Mammary epithelial cell (primary cell): ENCODE measurements at places on chromosomes 16 and 17. TPM values are rescaled to one million over a fixed set of nuclear protein-coding genes. Genes with fewer than 3 reads are reported as not detected.

GRCh38 chr17:78434455-78435329 lies 56.2 kb downstream of the PGS1 start:
- no peak for DNase-seq

- DNase-seq = no peak
Observed at GRCh38 chr16:22116095-22116700, 23.9 kb downstream of the VWA3A start.

- DNase-seq = no peak
Observed at GRCh38 chr17:73465953-73466230, 154.1 kb upstream of the CDC42EP4 start.

GRCh38 chr17:38442548-38442947 lies 14.3 kb downstream of the ARHGAP23 start:
- DNase-seq = no peak

- DNase-seq = peak; percentile 24
Observed at GRCh38 chr16:86072328-86073102, 173.6 kb downstream of the IRF8 start.

DNA sequence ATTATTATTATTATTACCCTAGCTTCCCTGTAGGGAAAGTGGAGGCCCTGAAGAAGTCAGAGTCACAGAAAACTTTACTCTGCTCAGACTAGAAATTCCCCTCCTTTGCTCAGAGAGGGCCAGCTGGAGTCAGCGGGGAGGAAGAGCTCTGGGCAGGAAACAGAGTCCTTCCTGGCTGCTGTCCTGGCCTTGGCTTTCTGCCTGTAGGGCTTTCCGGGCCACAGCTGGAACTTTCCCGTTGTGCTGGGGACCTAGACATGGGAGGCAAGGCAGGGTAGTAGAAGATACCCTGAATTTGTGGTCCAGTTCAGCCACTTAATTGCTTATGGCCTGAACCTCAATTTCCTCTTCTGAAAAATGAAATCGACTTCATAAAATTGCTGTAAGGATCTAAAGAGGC lies 14.0 kb upstream of the CCL2 start:
- DNase-seq = no peak

GRCh38 chr16:83552228-83552627 lies 255.6 kb upstream of the HSBP1 start:
- DNase-seq = peak; percentile 42

- DNase-seq = no peak
Observed at GRCh38 chr17:63647936-63648335, 25.7 kb downstream of the MAP3K3 start.

- no peak for DNase-seq
Observed at GRCh38 chr16:72833482-72833881, 214.4 kb downstream of the ZFHX3 start.

GRCh38 chr17:56891751-56892150 lies 22.1 kb downstream of the TRIM25 start:
- DNase-seq = no peak

DNA sequence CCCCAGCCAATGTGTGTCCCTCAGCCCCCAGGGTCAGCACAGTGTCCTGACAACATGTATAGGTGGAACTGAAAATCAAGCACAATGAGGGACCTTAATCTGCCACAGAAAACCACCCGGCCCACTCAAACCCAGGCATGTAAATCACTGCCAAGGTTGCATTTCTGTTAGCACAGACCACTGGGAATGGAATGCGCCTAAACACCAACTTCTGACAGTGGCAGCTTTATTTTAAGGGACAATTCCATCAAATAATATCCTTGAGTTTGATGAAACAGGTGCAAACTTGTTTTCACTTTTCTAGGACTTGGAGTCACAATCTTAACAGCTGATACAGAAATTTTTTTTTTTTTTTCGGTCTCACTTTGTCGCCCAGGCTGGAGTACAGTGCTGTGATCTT lies 37.3 kb upstream of the MRPS23 start:
- no peak for DNase-seq

DNA sequence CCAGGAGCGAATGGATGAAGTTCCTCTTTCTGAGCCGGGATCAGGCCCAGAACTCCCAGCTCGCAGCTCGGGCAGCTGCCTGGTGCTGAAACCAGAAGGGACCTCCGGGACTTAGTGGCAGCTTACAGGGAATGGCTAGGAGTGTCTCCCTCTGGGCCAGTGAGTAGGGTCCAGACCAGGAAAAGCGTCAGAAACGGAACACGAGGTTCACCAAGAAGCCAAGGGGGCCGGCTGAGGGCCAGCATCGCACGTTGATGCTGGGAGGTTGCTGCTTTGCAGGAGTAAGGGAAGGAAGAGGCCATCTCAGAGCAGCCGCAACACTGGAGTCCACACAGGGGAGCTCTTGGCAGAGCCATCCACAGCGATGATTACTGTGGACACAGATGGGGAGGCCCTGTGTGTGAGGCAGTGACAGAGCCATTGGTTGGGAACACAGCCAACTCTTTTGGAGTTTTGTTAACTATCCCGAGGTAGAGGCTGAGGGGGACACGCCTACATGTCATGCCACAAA lies 74.0 kb upstream of the CREBBP start:
- DNase-seq = no peak

DNA sequence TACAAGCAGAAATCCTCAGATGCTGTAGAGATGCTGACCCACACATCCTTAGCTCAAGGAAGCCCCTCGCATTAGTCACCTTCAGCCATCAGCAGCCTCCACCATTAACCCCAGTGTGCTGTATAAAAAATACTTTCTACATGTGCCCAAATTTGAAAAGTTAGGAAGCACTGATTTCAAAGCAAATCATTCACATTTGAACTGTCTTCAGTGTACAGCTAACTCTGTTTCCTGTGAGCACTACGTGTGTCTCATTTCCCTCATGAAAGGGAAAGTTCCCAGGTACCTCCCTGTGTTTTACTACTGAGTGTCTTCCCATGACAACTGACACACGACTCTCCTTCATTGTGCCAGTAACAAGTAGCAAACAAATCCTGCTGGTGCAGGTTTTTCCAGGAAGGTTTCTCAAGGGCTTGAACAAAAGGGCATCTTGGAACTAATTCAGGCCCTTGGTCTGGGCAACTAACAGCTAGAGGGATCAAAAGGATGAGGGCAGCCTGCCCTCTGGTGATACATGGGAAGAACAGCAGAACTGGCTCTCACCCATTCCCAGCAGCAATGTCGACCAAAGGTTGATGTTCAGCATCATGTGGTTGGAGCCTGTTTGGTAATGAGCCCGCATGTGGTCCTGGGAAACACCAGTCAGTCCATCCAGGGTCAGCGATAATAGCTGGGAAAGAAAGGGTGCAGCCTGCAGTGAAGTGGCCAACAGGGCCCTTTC lies 4.0 kb downstream of the SLC35B1 start:
- DNase-seq = peak; percentile 45

GRCh38 chr17:66978514-66979061 lies 14.1 kb downstream of the CACNG4 start:
- no peak for DNase-seq

DNA sequence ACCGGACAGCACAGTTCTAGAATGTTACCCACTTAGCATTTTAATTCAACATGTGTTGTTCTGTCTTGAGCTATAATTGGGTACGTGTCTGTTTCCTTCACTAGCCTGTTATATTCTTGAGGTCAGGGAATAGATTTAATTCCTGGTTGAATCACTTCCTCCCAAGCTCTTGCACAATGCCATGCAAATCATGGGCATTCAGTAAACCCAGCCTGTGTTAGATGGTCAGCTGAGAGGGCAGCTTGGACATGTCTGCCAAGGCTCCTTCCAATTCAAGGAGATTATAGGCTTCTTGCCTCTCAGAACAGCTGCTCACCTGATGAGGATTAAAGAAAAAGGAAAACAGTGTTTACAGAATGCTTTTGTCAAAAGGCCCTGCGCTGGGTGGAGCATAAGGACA lies 12.6 kb downstream of the C1QTNF1 start:
- peak; percentile 91 for DNase-seq

- DNase-seq = no peak
Observed at GRCh38 chr16:88705076-88705684, 1.0 kb downstream of the RNF166 start.

GRCh38 chr17:79627766-79628690 lies 17.2 kb upstream of the RBFOX3 start:
- DNase-seq = no peak

The FOXC2 gene
- total RNA-seq = 6.4 and 13.3 TPM in 2 replicates

The NPTX1 gene
- 0.17 TPM for total RNA-seq

The COX10 gene
- total RNA-seq = 18.4 and 19.7 TPM in 2 replicates

The PLCG2 gene
- total RNA-seq = 6.4 and 6.9 TPM in 2 replicates

The PLA2G10 gene
- total RNA-seq = 0.31 TPM in 1 of 2 replicates, not detected in the other

The EVPL gene
- 1.0 TPM for total RNA-seq

The KRTAP9-8 gene
- total RNA-seq = not detected in 2 replicates

The SLC12A3 gene
- total RNA-seq = not detected
